ENCODE measurements at places on chromosomes 3 and 15.

GRCh38 chr3:49618412-49618811 lies 55.7 kb upstream of the APEH start:
- DNase-seq: no peak

GRCh38 chr3:185406121-185406620 lies 43.2 kb downstream of the MAP3K13 start:
- DNase-seq: no peak

- no peak for DNase-seq
These were observed 39.8 kb upstream of the FGF7 start for GRCh38 chr15:49383266-49383665.

- no peak for DNase-seq
These were observed 24.6 kb upstream of the AP4E1 start for GRCh38 chr15:50883903-50884302.

DNA sequence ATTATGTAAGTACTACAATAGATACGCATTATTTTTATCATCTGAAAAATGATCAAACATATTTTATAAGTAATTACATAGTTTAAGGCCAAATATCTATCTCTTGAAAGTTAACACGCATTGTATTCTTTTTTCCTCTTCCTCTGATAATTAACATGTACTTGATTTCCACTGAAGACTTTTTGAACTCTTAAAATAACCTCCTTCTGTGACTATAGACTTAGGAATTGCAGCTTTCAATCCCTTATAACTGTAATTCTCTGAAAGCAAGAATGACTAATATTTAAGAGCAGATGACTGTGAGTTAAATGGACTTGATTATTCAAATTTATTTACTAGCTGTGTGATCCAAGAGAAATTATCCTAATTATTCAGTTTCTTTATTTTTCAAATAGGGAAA lies 730.6 kb upstream of the NECTIN3 start:
- DNase-seq: no peak

- no peak for DNase-seq
These were observed 21.4 kb upstream of the OTOL1 start for GRCh38 chr3:161475206-161475605.

DNA sequence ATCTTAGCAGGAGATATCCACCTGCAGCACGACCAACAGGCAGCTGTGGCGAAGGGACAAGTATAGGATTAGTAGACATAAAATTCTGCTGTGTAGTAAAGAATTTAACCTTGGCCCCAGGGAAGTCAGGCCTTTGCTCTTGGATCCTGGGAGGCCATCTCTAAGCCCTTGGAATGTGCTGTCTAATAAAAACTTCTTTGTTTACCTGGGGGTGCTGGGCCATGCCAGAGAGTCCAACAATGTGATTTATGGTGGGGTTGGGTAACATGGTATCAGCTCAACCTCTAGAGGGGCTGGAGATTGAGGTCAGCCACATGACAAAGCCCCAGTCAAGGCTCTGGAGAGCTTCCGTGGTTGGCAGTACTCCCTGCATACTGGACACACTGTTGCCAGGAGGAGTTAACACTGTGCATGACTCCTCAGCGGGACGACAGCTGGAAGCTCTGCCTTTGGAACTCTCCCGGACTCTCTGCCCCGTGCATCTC lies 52.4 kb downstream of the HEG1 start:
- DNase-seq: no peak

DNA sequence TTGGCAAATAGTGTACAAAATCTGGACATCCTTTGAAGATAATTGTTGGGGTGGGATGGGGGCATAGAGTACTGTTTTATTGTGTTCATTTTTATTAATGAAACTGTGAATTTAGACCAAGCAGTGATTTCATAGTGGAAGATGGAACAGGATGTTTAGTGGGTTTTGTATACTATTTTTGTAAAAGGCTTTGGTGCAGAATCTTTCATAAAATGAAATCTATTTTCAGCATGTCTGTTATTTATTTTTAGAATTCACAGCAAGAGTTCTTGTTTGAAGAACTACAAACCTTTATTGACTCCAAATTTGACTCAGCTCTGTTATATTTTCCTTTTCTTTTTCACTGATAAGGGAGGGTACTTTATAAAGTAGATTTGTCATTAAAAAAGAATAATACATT lies 145.4 kb downstream of the AKAP13 start:
- DNase-seq: no peak

GRCh38 chr3:127784865-127785710 lies 37.2 kb downstream of the MGLL start:
- DNase-seq: no peak

GRCh38 chr3:11640009-11640673 lies 3.6 kb downstream of the VGLL4 start:
- DNase-seq: no peak

GRCh38 chr3:117692416-117692995 lies 982.9 kb downstream of the TUSC7 start:
- no peak for DNase-seq
